ENCODE measurements at places on chromosomes 5 and 9.

- DNase-seq, result no peak
Observed at GRCh38 chr9:113617550-113617949, 154.0 kb downstream of the RGS3 start.

DNA sequence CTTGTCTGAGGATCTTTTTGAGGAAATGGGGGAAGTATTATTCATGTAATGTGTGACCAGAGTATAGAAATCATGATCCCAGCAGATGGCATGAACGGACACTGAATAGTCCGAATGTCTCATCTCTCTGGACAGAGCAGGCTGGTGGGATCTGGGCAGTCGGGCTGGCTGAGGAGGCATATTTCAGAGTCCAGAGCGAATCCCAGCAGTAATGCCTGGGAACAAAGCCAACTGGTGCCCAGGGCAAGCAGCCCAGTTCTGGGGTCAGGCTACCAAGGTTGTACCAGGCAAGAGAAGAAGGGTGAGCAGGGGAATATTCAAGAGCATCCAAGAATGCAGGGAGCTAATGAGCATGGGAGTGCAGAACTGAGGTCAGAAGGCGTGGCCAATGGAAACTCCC is 306.4 kb downstream of the ZSWIM6 start:
- no peak for DNase-seq

DNA sequence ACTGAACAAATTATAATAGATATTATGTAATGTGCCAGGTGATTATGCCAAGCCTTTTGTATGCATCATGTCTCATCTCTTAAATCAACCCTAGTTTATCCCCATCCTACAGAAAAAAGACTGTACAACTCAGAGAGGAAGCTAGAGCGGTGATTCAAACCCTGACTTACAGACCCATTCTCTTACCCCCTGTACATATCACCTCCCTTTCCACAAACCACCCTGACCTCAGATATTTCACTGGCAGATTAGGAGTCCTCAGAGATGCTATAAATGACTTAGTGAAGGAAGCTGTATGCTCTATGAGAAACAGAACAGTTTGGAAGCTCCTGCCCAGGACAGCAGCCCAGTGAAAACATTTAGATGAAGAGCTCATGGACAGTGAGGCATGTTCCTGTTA is 79.1 kb upstream of the RARS1 start:
- DNase-seq, result no peak

DNA sequence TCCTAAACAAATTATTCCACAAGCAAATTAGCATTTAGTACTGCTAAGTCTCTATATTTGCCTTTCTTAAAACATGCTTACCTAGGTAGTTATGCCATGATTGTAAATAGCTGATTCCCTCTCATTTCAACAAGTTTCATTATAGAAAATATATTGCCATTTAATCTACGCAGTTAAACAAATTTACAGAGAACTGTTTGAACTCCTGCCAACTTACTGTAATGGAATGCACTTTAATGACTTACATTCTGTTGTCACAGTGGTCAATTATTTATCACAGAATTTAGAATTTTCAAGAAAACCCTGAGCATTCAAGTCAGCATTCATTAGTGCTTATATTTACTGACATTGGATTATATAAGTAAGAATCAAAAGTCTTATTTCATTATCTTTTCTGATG is 19.6 kb downstream of the SLC38A9 start:
- DNase-seq, result no peak

GRCh38 chr5:17314907-17315471 is 97.6 kb downstream of the BASP1 start:
- no peak for DNase-seq

GRCh38 chr9:134585746-134586706 is 55.6 kb upstream of the COL5A1 start:
- no peak for DNase-seq

- no peak for DNase-seq
Observed at GRCh38 chr5:169840405-169840804, 139.9 kb downstream of the INSYN2B start.

DNA sequence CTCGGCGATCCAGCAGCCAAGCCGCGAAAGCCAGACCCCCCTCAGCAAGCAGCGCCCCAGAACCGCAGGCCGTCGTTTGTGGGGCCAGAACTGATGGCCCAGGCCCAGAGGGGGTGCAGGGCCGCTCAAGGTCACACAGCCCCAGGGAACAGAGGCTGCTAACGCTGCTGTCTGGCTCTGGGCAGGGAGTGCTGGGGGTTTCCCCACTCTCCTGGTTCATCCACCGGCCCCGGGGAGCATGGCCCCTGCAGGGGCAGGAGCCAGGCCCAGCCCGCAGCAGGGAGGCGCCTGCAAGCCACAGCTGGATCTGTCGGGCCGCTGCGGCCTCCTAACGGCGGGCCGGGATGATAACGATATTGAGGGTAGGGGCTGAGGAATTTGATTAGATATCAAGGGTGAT is 64.8 kb upstream of the IGFBPL1 start:
- no peak for DNase-seq

- DNase-seq, result no peak
Observed at GRCh38 chr9:37060833-37061232, 26.8 kb upstream of the PAX5 start.

DNA sequence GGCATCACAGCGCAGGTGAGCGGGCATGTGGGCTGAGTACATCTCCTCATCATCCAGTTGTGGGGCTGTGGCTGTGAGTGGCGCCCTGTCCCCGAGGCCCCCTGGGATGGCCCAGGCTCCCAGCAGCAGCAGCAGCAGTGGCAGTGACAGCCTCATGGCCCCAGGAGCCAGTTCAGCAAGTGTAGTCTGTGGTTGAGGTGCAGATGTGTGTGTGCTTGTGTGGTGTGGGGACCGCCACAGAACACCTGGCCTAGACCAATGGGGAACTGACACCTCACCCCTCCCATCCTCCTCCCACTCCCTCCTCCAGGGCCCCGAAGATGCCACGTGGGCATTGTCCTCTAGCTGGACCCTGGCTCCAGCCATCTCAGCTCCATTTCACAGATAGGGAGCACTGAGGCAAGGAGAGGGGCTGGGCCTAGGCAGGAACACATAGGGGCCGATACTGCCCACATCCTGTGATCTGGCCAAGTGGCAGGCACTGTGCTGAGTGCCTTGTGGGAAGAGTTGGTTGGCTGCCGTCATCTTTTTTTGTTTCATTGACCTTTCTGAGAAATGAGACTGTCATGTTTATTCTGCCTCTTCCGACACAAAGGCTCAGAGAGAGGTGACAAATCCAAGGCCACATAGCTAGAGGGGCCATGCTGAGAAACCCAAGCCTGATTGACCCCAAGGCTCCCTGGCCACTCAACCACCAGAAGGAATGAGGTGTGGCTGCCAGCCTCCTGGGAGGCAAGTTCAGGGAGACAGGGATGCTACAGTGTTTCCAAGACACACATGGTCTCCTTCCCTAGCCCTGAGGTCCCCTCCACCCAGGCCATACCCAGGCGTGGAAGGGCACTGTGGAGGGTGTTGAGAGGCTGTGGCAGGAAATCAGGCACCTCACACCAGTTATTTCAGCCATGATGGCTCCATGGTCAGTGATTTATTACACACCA is at the start of gene MZB1:
Gene MZB1, minus strand, starts transcription at position 213 of the 938 bp plus-strand sequence. Its CDS starts 57 bp downstream, at position 156.
- peak; percentile 49 for DNase-seq

DNA sequence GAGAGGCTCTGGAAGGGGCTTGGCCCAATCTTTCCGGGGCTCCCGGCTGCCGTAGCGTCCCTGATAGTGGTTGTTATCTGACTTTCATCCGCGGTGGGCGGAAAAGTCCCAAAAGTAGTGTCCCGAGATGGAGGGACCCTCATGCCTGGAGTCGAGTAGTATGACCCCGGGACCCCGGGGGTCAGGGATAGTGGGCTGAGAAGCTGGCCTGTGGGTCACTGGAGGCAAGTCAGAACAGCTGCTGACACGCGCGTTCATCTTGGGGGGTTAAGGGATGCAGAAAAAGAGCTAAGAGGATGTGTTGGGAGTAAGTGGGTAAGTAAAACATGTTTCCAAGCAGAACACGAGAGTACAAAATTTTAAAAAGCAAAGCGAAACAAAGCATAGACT is 123.4 kb downstream of the TMEM161B start:
- no peak for DNase-seq

DNA sequence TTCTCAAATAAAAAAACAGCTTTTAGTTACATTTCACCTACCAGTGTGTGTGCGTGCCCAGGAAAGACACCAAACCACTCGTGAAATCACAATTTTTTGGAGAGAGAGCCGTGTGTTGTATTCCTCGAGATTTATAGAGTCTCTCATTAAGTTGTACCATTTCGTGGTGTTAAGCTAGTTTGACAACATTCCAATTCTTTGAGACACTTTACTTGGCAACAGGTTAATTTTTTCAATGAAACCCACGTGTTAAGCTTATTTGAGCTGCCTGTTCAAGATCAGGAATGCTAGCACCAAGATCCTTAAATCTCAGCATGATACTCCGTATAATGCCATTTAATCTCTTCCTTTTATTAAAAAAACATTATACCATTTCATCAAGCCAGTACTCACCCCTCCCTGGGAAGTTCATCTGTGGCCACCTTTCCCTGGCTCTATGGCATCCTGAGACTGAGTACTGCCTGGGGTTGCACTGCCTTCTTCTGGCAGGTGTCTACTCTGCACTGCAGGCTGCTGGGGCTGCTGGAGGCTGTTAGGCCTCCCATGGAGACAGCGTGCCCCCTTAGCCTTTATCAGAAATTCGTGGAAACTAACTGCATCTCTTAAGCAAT is 143.7 kb downstream of the ARHGAP26 start:
- DNase-seq, result no peak

GRCh38 chr5:107342371-107342770 is 328.4 kb downstream of the EFNA5 start:
- no peak for DNase-seq

GRCh38 chr5:102617191-102618187 is 118.7 kb upstream of the SLCO6A1 start:
- no peak for DNase-seq

GRCh38 chr9:70947086-70947485 is 174.3 kb downstream of the TRPM3 start:
- no peak for DNase-seq

DNA sequence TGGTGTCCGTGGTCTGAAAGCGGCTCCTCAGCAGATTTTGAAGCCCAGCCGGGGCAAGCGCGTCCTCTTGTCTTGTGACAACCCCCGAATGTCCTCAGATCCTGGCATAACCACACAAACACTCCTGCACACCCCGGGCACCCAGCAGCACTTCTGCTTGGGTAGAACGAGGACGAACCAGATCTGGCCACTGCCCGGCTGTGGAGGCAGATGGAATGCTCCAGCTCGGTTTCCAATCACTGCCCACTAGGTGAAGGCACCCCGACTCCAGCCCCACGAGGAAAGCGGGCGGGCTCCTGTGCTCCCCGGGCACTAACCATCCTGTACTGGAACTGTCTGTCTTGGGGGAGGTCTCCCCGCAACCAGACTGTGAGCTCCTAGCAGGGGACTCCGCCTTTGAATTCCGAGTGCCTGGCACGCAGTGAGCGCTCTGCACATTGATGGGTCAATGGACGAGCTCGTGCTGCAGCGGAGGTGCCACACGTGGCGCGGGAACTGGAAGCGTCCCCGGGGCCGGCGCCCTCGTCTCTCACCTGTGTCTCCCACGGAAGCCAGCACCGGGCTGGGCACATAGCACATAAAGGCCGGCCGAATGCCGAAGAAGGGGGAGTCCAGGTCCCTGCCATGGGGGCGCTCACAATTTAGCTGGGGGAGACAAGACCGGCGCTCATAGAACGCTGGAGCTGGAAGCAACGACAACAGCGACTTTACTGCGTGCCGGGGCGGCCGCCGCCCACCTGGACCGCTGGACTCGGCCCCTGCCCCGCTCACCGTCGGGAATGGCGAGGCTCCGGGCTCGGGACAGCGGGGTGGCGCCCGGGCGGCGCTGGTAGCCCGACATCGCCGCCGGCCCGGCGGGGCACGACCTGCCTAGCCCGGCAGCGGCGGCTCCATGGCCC is 608 bp downstream of the ENTR1 start:
- DNase-seq, result peak; percentile 26

DNA sequence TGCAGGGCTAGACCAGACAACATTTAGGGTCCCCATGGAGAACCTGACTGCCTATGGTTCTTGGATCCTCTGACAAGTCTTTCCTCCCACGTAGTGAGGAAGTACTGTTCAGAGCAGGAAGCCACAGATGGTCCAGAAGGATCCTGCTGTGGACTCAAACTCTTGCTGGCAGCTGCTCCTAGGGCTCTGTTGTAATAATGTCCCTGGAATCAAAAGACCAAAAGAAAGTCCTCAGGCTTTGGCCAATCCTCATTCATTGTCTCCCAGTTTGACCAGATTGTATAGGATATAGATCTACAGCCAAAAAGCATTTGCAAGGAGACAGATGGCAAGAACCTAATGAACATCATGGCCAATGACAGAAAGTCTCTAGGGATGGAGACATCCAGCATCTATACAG is 53.9 kb downstream of the SEMA6A start:
- DNase-seq, result no peak

- no peak for DNase-seq
Observed at GRCh38 chr5:130141659-130142320, 237.5 kb downstream of the CHSY3 start.

- DNase-seq, result no peak
Observed at GRCh38 chr9:5554254-5554653, 43.9 kb downstream of the PDCD1LG2 start.

GRCh38 chr9:131968632-131969031 is 111.0 kb downstream of the MED27 start:
- DNase-seq, result no peak

GRCh38 chr5:131394128-131394527 is 130.3 kb downstream of the CDC42SE2 start:
- peak; percentile 15 for DNase-seq

- peak; percentile 13 for DNase-seq
Observed at GRCh38 chr9:72362680-72363139, 2.3 kb downstream of the ZFAND5 start.

DNA sequence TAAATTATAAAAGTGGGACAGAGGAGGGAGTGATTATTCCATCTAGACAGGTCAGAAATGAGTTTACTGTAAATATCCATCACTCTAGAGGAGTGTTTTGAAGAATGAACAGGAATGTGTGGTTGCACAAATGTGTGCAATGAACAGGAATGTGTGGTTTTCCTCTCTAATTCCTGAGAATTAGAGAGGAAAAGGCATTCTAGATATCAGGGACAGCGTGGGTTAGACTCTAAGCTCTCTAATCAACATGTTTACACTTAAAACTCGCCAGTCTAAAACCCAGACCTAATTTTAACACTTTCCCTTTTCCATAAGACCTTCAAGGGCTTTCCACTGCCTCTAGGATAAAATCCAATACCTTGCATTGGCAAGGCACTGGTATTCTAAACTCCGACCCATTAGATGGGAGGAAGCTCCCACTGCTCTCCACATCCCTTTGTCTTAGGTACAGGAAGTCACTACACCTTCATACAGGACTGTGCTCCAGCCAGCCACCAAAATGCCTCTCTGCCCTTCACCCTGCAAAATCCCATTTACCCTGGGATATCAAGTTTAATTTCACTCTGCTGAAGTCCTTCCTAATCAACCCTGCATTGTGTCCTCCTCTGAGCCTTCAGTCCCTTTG is 67.9 kb downstream of the NFIB start:
- DNase-seq, result no peak
